ENCODE measurements at places on chromosomes 6 and 20. TPM values are rescaled to one million over a fixed set of nuclear protein-coding genes. Genes with fewer than 3 reads are reported as not detected.

DNA sequence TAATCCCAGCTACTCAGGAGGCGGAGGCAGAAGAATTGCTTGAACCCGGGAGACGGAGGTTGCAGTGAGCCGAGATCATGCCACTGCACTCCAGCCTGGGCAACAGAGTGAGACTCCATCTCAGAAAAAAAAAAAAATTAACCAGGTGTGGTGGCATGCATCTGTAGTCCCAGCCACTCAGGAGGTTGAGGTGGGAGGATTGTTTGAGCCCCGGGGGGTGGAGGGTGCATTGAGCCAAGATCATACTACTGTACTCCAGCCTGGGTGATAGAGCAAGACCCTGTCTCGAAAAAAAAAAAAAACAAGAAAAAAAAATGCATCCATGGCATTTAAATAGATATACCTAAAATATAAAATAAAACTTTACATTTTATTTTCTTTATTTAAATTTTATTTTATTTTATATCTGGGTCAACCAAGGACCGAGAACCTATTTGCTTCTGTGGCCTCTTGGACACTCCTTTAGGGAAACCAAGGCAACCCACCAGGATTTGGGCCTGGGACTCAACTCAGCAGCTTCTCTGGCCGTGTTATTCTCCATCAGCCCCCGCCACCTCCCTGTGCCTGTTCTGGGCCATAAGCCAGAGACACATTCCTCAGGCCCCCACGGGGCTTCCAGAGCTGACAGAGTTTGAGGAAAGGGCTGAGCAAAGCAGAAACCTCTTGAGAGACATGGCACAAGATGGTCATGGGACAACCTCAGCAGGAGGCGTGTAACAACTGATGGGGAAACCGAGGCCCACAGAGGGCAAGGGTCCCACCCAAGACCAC lies 6.2 kb downstream of the SNTA1 start:
- DNase-seq: no peak

- DNase-seq: no peak
Measured at GRCh38 chr6:109381061-109381746, 1.1 kb downstream of the CD164 start.

GRCh38 chr20:15374682-15375081 lies 1037.3 kb upstream of the FLRT3 start:
- DNase-seq: no peak

DNA sequence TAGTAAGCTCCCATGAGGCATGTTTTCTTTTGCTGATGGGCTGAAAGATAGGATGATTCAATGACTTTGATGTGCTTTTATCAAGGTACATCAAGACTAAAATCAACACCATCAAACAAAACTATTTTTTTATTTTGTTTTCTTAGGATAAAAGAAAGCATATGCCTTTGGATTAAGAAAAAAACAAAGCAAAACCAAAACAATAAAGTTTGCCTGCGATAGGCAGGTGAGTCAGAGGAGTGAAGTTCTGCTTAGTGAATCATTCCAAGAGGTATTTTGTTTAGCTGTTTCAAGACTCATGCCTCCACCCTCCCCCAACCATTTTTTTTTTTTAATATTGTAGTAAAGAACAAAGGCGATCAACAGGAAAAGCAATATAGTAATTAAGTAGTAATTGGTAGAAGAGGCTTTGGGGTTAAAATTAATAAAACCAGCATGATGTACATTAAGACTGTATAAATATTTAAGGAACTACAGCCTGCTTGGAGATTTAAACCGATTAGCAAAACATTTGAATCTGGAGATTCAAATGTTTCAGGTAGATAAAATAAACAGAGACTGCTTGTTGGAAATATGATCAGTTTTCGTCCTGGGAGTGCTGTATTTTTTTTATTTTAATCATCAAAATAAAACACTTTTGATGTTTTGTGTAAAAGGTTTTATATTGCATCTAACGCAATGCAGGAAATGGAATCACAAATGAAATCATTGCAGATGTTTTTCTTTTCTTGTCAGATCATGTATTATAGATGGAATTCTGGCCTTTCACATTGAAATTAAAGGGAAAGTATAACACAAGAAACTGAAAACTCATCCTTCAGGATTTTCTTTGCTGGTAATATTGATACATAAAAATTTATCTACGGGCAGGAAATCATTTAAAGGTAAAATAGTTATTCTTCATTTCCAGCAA lies 482.3 kb upstream of the MANEA start:
- DNase-seq: peak; percentile 80

GRCh38 chr6:117269638-117270054 lies 4.3 kb downstream of the VGLL2 start:
- no peak for DNase-seq

GRCh38 chr6:35041086-35041861 lies 99.9 kb downstream of the TCP11 start:
- peak; percentile 15 for DNase-seq

GRCh38 chr6:5657684-5658430 lies 348.9 kb downstream of the NRN1 start:
- no peak for DNase-seq

DNA sequence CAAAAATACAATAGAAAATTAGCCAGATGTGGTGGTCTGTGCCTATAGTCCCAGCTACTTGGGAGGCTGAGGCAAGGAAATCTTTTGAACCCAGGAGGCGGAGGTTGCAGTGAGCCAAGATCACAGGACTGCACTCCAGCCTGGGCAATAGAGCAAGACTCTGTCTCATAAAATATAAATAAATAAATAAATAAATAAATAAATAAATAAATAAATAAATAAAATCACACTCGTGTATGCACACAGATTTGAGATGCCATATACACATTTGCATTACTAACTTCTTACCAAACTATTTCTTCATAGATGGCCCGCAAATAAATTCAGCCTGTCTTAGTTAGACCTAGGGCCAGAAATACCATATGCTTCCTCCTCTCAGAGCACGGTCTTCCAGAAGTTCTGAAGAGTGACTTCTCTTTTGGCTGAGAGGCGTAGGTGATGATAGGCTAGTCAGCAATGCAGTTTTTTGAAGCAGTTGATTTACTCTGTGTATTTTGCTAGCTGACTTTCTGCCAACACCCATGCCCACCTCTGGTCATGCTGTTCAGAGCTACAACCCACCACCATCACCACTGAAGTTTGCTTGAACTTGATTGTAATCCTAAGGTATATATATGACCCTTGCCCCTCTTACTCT lies 150.1 kb downstream of the SASH1 start:
- DNase-seq: no peak

GRCh38 chr6:23388086-23388783 lies 737.8 kb upstream of the NRSN1 start:
- no peak for DNase-seq

GRCh38 chr6:39879535-39879934 lies 54.7 kb downstream of the MOCS1 start:
- no peak for DNase-seq

DNA sequence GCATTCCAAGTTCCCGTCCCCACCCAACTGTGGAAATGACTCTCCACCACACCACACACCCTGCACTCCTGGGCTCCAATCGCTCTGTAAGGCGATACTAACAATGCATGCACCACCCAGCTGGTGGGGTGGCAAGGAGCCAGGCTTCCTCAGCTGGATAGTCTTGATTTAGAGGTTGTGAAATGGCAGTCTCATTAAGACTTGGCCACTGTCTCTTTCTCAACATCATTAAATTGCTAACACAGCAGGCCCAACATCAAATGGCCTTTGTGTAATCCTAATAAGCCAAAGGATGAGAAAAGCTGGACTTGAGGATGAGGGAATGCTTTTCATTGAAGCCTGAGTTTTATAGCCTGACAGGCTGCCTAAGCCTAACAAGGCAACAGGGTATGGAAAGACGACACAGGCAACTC lies 223.7 kb downstream of the GMDS start:
- peak; percentile 62 for DNase-seq

DNA sequence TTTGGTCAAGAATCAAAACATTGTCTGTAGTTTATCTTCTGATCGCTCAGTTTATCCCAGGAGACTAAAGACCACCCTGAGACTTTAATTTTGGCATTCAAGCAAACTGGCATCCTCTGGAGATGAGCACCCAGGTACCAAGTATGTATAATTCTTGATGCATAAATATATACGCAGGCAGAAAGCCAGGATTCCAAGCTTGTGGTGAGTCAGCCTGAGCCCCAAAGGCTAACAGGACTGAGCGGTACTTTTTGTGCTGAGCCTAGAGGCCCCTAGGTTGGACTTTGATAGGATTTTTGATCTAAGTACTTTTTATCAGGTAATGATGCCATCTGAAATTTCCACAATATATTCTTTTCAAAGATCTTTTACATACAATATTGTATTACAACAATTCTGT lies 301.3 kb downstream of the TFAP2B start:
- no peak for DNase-seq

GRCh38 chr6:113481910-113482309 lies 375.2 kb upstream of the MARCKS start:
- no peak for DNase-seq

- no peak for DNase-seq
Measured at GRCh38 chr6:75347898-75348610, 63.5 kb upstream of the TMEM30A start.

- DNase-seq: no peak
Measured at GRCh38 chr6:127533011-127533410, 13.9 kb upstream of the MTCL3 start.

- DNase-seq: no peak
Measured at GRCh38 chr20:63618291-63618980, 8.5 kb downstream of the GMEB2 start.

- DNase-seq: no peak
Measured at GRCh38 chr20:36385503-36385902, 79.4 kb downstream of the DLGAP4 start.

- DNase-seq: peak; percentile 89
Measured at GRCh38 chr6:133741375-133741861, 147.5 kb upstream of the TCF21 start.

- no peak for DNase-seq
Measured at GRCh38 chr20:62045529-62046285, 20.0 kb downstream of the TAF4 start.

- DNase-seq: no peak
Measured at GRCh38 chr6:69555088-69555638, 241.6 kb downstream of the LMBRD1 start.

DNA sequence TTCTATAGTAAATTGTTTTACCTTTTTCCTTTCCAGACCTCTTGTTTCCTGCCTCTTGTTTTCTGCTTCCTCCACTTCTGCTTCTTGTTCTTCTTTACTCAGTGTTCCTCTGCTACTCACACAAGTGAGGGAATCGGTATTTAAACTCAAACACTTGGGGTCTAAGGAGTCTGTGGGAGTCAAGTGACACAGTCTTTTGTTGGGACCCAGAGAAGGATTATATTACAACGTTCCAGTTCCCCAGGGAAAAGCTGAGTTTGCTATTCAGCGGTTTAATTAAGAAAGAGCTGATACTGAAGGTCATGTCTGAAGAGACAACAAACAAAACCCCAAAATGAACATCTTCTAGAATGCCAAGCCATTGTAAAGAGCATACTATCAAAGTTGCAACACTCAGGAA lies 107.8 kb upstream of the CITED2 start:
- DNase-seq: no peak

GRCh38 chr6:72850469-72850868 lies 228.6 kb downstream of the KCNQ5 start:
- no peak for DNase-seq

GRCh38 chr20:62719250-62719935 lies 10.8 kb downstream of the NTSR1 start:
- no peak for DNase-seq

DNA sequence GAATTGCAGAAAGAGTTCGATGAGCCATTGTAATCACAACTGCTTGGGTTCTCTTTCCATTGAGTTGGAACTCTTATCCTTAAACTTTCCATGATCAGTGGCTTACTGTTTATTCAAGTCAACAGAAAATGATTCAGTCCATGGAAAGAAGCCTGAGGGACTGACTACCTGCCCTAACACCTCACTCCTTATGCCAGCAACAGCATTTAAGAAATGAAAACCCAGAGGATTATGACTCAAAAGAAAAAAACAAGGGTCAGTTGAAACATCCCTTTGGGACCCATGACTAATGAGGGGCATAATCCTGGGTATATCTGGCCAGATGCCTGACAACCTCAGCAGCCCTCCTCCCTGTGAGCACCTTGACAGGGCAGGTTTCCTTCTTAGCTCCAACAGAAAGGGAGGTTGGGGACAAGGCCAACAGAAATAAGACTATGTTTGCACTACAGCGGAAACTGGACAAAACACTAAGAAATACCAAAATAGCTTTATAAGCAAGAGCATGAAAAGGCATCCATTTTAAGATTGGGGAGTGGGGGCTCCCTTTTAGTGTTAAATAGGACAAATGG lies 106.7 kb downstream of the MAP3K5 start:
- peak; percentile 20 for DNase-seq

DNA sequence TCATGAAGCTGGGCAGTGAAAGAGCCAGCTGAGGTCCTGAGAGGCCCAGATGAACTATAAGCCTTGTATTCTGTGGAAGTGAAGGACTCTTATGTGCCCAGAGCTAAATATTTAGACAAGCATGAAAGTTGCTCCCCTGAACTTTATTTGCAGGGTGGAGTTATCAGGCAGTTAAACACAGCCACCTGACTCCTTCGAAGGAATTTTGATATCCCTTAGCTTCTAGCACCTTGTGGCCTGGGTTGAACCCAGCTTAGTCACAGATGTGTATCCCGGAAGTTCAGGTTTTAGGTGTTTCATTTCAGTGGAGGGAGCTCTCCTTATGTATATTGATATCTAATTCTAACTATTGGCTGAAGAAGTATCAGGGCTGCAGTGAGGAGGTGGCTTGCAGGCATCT lies 20.4 kb downstream of the NR2E1 start:
- no peak for DNase-seq

The CDSN gene
- total RNA-seq: 1.0 TPM

The SLC22A2 gene
- total RNA-seq: not detected

The HM13 gene
- 272 TPM for total RNA-seq

The ACTL10 gene
- 1.0 TPM for total RNA-seq

The SNAP91 gene
- total RNA-seq: not detected

The RUNX2 gene
- 10.4 TPM for total RNA-seq

The BTN1A1 gene
- not detected for total RNA-seq

The SOBP gene
- 0.22 TPM for total RNA-seq

The TOP1 gene
- 55.8 TPM for total RNA-seq

The SAPCD1 gene
- total RNA-seq: 16.9 TPM

Data from PC-9 (cell line).